ENCODE measurements at places on chromosomes 7 and 10.

GRCh38 chr10:74634995-74635536 is 191.3 kb upstream of the KAT6B start:
- no peak for DNase-seq

GRCh38 chr7:86965727-86966120 is 93.7 kb downstream of the ELAPOR2 start:
- DNase-seq = no peak

GRCh38 chr7:35900651-35901050 is 99.8 kb downstream of the SEPTIN7 start:
- no peak for DNase-seq

GRCh38 chr10:110172155-110172554 is 35.2 kb upstream of the MXI1 start:
- DNase-seq = no peak

- no peak for DNase-seq
Measured at GRCh38 chr10:33214174-33214573, 120.3 kb downstream of the NRP1 start.

DNA sequence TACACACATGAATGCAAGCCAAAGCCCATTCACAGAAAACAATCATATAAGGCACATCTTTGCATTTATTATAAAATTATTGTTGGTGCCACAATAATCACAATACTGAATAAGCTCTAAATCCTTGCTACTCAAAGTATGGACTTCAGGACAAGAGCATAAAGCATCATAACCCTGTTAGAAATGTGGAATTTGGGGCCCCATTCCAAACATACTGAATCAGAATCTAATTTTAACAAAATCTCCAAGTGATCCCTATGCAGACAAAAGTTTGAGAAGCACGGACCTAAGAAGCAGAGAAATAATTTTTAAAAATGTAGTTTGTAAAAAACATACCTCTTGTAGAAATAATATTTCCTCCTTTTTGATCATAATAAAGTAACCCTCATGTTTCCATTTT is 199.2 kb downstream of the IMMP2L start:
- no peak for DNase-seq

DNA sequence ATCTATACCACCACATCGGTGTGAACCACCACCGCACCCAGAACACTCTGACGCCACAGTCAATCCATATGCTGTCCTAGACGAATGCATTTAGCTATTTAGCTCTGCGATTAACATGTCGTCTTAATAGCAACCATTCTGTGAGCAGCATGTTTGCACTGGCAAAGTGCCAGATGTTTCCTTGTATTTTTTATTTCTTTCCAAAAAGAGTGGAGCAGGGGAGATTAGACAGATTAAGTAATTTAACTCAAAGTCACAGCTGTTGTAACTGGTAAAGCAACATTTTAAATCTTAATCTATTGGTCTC is 57.0 kb upstream of the ARL4A start:
- no peak for DNase-seq

GRCh38 chr10:32980558-32981468 is 22.8 kb upstream of the ITGB1 start:
- peak; percentile 68 for DNase-seq

DNA sequence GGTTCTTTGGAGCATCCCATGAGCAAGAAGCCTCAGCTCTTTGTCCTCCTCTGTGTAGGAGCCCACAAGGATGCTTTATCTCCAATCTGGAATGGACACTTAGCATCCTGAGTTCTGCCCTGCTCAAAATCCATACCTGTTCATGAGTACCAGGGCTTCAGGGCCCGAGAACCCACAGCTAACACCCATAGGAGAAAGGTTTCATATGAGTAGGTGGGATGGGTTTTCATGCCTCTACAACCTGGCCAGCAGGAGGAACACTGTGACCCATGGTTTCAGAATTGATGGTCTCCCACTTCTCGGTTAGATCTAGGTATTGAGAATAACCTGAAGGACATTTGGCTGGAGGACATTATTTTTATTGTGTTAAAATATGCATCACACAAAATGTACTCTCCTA is 57.8 kb downstream of the TBXAS1 start:
- DNase-seq = no peak

DNA sequence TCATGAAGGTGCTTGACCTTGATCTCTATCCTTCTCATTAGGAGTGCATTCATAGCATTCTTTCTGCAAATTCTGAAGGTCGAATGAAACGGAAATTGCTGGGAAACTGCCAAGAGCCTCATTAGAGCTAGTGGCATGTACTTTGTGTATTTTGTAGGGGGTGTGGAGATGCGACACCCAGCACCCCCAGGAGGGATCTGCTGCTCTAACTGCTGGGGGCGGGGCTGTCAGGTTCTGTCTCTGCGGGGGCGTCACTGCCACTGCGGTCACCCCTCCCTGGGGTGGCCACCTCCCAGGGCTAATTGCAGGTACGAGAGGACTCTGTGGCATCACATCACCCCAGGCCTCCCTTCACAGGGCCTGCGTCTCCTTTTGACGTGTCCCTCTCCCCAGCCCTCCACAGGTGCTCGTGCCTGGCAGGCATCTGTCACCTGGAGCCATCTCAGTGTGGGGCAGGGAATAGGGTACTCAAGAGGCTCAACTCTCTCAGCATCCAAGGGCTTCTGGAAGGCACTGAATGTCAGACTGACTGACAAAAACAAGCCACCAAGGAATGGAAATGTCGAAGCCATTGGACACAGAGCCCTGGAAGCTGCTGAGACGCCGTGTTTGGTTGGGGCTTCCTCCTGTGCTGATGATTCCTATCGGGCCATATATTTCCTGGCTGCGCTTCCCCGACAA is 151.1 kb downstream of the ACTR3B start:
- DNase-seq = no peak

- no peak for DNase-seq
Measured at GRCh38 chr10:60760711-60761210, 17.5 kb upstream of the CDK1 start.

DNA sequence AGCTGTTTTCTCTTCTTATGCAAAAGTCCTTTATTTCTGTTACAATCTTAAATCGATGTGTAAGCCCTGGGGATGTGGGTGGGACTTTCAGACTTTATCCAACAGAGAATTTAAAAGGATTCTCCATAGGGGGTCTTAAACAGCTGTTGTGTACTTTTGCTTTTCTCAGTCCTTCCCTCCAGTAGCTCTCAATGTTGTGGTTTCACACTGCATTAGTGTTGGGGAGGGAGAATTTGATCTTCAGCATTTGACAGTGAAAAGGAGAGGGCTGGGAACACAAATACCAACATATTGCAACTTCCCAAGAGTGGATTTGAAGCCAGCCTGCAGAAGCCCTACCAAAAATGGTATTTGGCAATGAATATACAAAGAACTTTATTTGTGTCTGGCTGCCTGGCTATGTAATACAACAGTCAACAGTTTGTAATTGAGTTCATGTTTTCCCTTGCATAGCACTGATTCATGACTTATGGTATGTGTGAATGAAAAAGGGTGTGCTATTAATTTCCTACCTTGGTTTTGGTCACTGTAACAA is 80.1 kb upstream of the CAPZA2 start:
- no peak for DNase-seq

GRCh38 chr7:151822541-151823181 is 54.3 kb downstream of the PRKAG2 start:
- no peak for DNase-seq

DNA sequence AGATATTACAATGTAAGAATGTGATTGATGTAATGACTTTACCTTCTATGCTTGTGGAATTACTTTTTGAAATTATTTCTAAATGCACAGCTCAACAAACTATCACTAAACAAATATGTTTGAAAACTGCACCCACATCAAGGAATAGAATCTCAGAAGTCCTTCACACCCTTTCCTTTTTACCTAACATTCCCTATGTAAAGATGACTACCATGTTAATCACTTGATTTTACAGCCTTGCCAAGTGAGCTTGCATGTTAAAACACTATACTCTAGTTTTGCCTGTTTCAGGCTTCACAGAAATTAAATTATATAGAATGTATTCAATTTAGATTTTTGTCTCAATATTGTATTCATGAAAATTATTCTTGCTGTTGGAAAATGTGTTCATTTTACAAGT is 1169.4 kb upstream of the CELF2 start:
- DNase-seq = no peak
